ENCODE measurements at places on chromosomes 2 and 18.

DNA sequence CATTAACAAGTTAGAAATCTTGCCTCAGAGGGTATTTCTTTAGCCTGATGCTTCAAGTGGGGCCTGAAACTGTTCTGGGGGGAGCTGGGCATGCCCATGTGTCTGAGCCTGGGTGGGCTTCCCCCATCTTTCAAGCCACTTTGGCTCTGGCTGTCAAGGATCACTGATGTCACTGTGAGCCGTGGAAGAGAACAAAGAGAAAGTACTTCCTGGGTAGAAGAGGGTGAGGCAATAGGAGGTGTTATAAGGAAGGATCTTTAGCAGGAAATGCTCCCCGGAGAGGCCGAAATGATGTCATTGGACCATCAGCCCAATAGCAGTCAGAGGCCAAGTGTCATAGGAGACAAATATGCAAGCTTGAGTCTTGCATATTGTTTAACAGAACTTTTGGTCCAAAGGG is 228.4 kb upstream of the MEX3C start:
- DNase-seq, result no peak

- no peak for DNase-seq
These were observed 55.9 kb upstream of the CTLA4 start for GRCh38 chr2:203811491-203812221.

DNA sequence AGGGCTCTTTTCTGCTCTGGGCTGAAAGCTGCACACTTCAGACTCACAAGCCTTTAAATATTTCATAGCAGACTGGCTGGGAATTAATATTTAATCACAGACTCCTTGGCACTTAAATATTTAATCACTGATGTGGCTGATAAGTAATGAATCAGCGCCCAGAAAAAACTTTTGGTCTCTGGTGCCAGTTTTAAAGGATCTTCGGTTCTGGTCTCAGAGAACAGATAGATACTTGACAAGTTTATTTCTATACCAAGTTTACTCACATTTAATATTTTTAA is 201.2 kb downstream of the MYCN start:
- no peak for DNase-seq

- no peak for DNase-seq
These were observed 130.7 kb downstream of the SOCS6 start for GRCh38 chr18:70419526-70419925.

Measured in GM12891 (cell line).